ENCODE measurements at places on chromosomes 3 and 15.

- DNase-seq, result no peak
Measured at GRCh38 chr3:308597-309321, 112.2 kb downstream of the CHL1 start.

- DNase-seq, result no peak
Measured at GRCh38 chr3:46017720-46018119, 9.6 kb downstream of the XCR1 start.

- no peak for DNase-seq
Measured at GRCh38 chr3:16198427-16198826, 23.9 kb downstream of the GALNT15 start.

- DNase-seq, result no peak
Measured at GRCh38 chr15:86193716-86194380, 114.2 kb downstream of the AGBL1 start.

DNA sequence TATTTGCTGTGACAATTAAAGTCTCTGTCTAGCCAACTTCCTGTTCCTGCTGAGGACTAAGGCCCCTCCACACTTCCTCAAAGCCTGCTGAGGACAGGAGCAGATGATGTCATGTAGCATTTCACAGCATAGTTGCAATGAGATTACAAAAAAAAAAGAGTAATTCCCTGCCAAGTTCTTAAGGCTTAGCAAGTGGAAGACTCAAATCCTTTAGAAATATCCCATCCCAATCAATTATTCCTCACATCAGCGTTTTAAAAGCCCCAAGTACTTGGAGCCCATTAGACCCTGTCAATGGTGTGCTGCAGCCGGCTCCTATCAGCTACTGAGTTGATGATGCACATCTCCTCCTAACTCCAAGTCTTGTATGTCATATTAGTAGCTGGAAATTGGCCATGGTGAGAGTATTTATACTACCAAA lies 51.7 kb downstream of the TRANK1 start:
- DNase-seq, result peak; percentile 52

GRCh38 chr3:42764115-42764514 lies 8.9 kb downstream of the CCDC13 start:
- no peak for DNase-seq

GRCh38 chr3:122407946-122408345 lies 7.9 kb downstream of the WDR5B start:
- no peak for DNase-seq

- DNase-seq, result peak; percentile 0
Measured at GRCh38 chr3:191345334-191345733, 15.0 kb upstream of the UTS2B start.

GRCh38 chr3:62503516-62503915 lies 130.2 kb upstream of the FEZF2 start:
- no peak for DNase-seq

DNA sequence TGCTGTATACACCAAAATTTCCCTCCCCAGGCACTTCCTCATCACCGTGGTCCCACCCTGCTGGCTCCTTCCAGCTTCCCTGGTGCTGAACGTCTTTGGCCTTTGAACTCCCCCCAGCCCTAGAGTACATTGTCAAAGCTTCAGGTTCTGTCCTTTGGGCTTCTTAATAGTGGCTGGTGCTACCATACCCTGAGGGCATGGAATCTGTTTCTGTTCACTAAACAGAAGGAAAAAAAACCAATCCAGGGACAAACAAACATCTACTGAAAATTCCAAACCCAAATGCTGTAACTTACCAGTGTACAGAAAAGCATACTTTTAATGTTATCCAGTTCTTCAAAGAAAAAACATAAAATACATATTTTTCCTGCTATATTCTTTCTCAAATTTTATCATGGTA lies 148.7 kb downstream of the MYLK start:
- DNase-seq, result no peak

GRCh38 chr3:40129981-40130380 lies 179.5 kb upstream of the EIF1B start:
- DNase-seq, result no peak

- no peak for DNase-seq
Measured at GRCh38 chr3:58833491-58833890, 166.9 kb upstream of the FAM3D start.

DNA sequence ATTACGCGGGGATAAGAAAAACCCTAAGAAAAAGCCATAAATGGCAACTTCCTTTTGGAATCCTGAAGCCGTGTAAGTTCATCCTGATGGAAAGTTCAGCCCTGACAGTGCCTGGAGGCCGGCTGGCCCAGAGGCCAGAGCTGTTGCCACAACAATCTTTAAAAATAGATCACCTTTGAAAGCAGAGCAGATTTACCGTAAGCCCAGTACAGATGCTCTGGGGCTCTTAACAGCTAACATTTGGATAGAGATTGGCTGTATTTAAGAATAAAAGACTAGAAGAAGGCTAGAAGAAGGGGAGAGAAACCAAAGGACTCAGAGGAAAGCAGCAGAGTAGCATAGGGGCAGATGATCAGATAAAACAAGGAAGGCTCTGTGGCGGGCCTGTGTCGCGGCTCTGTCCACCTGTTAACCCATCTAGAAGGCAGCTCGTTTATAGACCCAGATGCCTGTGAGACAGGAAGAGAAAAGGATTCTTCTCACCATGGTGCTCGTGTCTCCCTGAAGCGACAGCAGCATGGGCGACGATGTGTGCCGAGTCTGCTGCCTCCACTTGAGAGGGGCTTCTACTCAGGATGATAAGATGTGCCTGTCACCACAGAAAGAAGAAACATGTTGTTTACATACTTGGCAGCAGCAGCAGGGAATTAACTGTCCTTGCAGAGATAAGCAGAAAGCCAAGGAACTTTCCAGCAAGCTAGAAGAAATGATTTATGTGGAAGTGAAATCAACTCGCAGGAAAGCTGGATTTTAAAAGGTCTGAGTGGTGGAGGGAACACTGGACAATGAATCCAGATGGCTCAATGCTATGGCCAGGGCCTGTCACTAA lies 69.9 kb downstream of the SYNM start:
- no peak for DNase-seq

GRCh38 chr15:98442901-98443300 lies 205.4 kb upstream of the IGF1R start:
- DNase-seq, result no peak

DNA sequence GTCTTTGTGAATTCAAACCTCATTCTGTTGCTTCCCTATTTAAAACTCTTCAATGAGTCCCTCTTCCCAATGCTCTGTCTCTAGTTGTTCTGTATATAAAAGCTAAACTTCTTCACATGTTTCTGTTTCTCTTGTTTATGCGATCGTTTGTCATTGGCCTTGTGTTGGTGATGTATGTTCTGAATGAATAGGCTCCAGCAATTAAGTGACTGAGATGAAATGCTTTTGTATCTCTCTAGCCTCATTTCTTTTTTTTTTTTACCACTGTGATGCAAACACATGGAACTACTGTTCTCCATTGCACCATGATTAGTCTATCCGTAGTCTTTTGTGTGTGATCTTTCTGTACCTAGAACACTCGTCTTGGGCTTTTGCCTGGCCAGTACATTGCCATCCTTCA lies 380.5 kb upstream of the TPRG1 start:
- DNase-seq, result no peak

GRCh38 chr15:98730860-98731711 lies 82.7 kb downstream of the IGF1R start:
- DNase-seq, result no peak

GRCh38 chr3:120399372-120399771 lies 50.2 kb upstream of the LRRC58 start:
- DNase-seq, result no peak

DNA sequence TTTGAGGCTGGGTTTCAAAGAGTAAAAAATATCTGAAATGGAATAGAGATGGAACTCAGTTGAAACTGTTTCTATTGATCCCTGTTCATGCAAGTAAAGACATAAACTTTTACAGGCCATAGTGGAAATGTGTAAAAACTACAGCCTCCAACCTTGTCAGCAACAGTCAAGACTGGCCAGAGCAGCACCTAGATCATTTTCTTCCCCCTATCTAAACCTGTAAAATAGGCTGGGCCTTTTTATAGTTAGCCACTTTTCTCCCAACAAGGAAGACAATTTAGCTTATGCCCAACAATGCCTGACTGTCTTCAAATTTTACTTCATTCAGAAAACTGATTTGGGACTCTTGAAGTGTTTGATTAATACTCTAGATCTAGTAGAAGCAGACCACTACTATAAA lies 91.5 kb upstream of the CMC1 start:
- no peak for DNase-seq

DNA sequence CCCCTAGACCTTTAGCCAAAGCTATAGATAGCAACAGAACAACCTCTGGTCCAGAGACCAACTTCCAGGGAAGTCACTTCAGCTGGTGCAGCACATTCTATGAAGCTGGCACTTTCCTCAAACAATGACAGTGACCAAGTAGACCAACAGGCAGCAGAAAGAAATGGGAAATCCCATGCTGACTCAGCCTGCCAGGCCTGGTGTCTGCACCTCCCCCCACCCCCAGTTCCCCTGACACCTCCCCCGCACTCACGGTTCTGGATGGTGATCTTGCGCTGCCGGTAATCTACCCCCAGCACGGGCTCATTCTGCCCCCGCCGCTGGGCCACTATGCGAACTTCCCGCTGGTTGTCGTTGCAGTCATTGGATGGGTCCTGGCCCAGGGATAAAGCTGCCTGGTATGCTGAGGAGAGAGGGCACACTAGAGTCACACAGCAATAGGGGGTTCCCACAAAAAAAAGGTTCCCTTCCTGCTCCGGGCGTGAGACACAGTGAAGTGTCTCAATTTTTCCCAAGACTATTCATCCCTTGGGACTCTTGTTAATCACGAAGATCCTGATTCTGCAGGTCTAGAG lies 17.0 kb downstream of the ILDR1 start:
- DNase-seq, result peak; percentile 47

GRCh38 chr15:68471541-68471940 lies 39.6 kb upstream of the ITGA11 start:
- DNase-seq, result no peak

- DNase-seq, result no peak
Measured at GRCh38 chr15:48628832-48629231, 16.7 kb downstream of the FBN1 start.

GRCh38 chr15:58369261-58369701 lies 62.5 kb upstream of the LIPC start:
- no peak for DNase-seq

GRCh38 chr15:99466701-99467337 lies 99.0 kb upstream of the MEF2A start:
- no peak for DNase-seq

DNA sequence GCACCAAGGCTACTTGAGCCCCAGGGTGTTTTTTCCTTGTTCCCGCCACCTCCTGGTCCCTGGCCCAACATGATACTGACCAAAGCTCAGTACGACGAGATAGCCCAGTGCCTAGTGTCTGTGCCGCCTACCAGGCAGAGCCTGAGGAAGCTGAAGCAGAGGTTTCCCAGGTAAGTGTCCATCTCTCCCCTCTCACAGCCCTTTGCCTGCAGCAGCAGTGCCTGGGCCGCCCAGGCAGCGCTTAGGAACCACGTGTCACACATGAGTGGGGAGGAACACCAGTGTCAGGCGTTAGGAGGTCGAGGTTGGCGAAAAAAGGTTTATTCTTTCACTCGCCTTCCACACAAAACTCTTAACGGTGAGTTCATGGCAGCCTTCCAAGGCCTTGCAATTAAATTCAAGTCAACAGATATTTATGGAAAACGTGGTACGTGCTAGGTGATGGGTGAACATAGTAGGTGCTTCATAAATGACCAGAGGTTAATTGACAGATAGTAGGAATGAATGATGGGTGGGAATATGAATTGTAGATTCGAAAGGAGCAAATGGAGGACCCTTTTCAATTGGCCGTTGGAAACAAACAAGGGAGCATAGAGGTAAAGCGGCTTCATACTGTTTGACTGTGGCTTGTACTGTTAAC lies 486 bp downstream of the CDIN1 start:
- DNase-seq, result no peak

GRCh38 chr3:52196977-52197376 lies 983 bp upstream of the ALAS1 start:
- no peak for DNase-seq

DNA sequence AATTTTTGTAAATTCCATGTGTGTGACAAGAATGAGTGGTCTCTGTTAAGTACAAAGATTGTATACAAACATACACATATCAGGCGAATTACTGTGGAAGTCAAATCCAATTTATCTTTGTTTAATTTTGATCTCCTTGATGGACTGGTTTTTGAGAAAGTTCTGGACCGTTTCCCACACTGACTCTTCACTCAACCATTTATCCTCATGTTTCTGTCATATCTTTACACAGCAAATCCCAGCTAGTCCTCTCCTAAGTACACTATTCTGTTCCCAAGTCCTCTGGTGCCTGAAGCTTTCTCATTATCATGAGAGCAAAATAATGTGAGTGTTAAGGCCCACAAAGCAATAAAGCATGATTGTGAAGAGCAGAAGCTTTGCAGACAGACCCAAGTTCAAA lies 189.9 kb downstream of the WNT5A start:
- no peak for DNase-seq

- no peak for DNase-seq
Measured at GRCh38 chr15:64906402-64906801, 5.3 kb upstream of the ANKDD1A start.

DNA sequence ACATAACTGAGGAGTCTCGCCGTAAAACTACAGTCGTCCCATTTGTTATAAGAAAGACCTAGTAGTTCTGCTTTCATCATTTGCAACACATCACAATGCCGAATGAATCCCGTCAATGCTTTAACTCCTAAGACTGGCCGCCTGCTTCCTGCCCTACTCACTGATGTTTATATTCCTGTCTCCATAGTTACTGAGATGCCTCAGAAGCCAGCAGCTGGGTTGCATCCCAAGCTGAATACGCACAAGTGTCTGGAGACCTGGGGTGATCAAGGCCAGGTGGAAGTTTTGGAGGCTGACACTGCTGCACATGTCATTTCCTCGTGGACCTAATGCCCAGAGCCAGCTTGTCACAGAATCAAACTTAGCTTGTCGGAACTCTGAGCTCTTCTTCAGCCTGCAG lies 95.2 kb upstream of the UBE2E1 start:
- no peak for DNase-seq

DNA sequence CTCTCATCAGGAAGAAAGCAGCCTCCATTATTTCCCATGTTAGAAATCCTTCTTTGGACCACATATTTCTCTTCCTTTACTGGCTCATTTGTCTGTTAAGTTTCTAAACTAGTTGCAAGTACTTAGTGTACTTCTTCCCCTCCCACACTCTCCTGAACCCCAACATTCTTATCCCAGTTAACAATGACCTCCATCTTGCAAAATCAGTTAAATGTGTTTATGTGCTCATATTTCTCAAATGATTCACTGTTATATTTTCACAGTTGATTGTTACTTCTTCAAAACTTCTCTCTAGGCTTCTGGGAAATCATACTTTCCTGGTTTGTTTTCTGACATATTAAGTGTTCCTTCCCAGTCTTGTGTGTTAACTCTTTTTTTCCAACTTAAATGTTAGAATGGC lies 856.9 kb downstream of the EPHA3 start:
- DNase-seq, result no peak

GRCh38 chr15:96234109-96234892 lies 96.2 kb upstream of the NR2F2 start:
- DNase-seq, result peak; percentile 44

GRCh38 chr15:56919609-56920366 lies 1.3 kb downstream of the TCF12 start:
- peak; percentile 54 for DNase-seq

Measured in K562 (cell line).